Fibroblast of gingiva (primary cell): ENCODE measurements at places on chromosomes 2 and 18.

- DNase-seq, result no peak
Observed at GRCh38 chr2:12094134-12094533, 347.7 kb downstream of the LPIN1 start.

GRCh38 chr2:41934329-41934958, 113.4 kb upstream of the PKDCC start:
- no peak for DNase-seq

DNA sequence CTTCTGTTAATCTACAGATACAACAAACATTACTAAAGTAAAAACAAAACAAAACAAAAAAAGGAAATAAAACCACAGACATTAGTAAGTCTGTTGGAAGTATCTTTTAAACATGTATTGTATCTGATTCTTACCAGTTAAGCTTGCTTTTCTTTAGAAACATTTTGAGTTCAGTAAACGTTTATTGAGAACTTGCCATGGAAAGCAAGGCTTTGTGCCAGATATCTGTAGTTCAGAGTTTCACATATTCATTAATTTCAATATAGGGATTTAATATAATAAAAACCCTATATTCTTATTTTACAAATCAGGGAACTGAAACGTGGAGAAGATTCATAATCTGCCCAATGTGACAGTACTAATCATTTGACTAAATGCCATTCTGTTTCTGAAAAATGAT, 1101.0 kb upstream of the GYPC start:
- no peak for DNase-seq

DNA sequence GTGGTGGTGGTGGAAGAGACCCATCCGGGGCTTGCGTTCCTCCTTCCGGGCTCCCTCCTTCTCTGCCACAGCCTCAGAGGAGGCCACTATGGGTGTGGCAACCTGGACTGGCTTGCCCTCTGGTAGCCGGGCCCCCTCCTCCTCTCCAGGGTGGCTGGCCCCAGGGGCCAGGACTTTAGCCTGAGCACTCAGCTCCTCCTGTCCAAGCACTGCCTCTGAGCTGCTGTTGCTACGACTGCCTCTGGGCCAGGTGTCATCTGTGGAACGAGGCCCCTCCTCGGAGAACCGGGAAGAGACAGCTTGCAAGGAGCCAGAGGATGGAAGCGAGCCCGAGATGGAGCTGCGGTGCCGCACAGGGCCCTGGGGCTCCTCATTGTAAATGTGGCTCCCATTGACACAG, 16.7 kb upstream of the SFXN5 start:
- DNase-seq, result no peak

- peak; percentile 16 for DNase-seq
Observed at GRCh38 chr18:68676913-68677312, 38.0 kb downstream of the TMX3 start.

GRCh38 chr2:158718851-158719250, 76.3 kb upstream of the DAPL1 start:
- DNase-seq, result no peak

- DNase-seq, result no peak
Observed at GRCh38 chr2:195619590-195619989, 37.4 kb upstream of the SLC39A10 start.

- DNase-seq, result no peak
Observed at GRCh38 chr18:49733896-49734585, 79.3 kb downstream of the ACAA2 start.

- DNase-seq, result no peak
Observed at GRCh38 chr18:79738041-79738461, 58.4 kb downstream of the CTDP1 start.

DNA sequence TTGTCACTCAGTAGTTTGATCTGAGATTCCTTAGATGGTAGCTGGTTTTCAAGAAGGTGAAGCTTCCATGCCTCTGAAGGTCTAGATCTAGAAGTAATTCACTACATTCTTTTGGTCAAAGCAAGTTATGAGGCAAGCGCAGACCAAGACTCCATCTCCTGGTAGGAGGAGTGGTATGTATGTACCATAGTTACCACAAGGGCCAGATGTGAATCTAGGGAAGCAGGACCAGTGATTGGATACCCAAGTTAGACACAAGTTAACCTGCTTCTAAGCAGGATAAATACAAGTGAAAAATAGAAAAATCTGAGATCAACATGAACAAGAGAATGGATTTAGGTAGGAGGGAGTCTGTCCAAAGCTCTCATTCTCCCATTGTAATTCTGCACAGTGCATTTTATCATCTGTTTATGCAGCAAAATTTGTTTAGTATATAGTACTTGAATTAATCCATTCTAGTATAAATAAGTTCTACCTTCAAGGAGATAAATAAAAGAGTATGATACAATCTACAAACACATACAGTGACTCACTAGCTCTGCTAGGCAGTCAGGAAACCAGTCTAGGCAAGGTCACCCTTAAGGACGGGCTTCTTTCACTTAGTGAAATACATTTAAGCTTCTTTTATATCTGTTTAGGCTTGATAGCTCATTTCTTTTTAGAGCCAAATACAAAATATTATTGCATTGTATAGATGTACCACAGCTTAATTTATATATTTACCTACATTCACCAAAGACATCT, 14.2 kb upstream of the DOCK10 start:
- DNase-seq, result no peak

DNA sequence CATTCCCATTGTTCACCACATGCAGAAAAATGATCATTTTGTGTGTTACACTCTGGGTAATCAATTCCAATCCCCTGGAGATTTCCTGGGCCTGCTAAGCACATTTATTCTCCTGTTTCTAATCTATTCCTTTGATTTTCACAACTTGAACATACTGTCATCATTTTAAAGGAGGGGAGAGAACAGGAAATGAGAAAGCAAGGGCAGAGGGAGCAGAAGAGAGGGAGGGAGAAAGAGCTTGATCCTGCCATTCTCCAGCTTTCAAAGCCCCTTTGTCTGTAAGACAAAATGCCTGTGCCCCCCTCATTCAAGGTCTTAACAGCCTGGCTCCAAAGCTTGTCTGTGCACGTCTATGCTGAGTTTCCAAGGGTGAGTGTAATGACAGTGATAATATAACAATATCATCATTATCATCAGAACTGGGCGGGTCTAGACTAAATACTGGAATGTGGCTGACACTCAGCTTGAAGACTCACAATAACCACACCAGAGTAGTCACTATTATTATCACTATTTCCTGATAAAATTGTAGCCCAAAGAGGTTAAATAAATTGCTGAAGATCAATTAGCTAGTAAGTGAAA, 164.4 kb upstream of the KLHL29 start:
- DNase-seq, result no peak

GRCh38 chr2:66561645-66562303, 126.8 kb downstream of the MEIS1 start:
- DNase-seq, result no peak

DNA sequence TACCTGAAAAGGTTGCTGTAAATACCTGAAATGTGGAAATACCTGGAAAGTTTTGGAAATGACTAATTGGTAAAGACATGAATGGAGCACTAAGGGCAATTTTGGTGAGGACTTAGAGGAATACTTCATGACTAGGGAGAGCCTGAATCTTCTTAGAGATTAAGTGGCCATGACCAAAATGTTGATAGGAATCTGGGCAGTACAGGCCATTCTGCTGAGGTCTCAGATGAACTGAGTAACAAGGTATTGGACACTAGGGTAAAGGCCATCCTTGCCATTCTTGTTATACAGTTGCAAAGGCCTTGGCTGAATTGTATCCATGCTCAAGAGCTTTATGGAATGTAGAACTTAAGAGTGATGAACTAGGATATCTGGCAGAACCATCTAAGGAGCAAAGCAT, 742.9 kb upstream of the RAB6C start:
- DNase-seq, result no peak

GRCh38 chr2:233115741-233116140, 55.6 kb downstream of the INPP5D start:
- DNase-seq, result peak; percentile 53

GRCh38 chr2:101734505-101735165, 37.1 kb downstream of the MAP4K4 start:
- no peak for DNase-seq

- DNase-seq, result peak; percentile 38
Observed at GRCh38 chr18:34493099-34493544, 217.0 kb upstream of the DTNA start.

GRCh38 chr2:145091967-145092366, 572.0 kb upstream of the ZEB2 start:
- no peak for DNase-seq

GRCh38 chr2:208542465-208543041, 136.0 kb downstream of the PTH2R start:
- DNase-seq, result no peak
